ENCODE measurements at places on chromosomes 12 and 14.

- peak; percentile 28 for DNase-seq
Measured at GRCh38 chr14:21748869-21749303, 75.3 kb upstream of the OR4E1 start.

- no peak for DNase-seq
Measured at GRCh38 chr14:94378527-94379290, 9.7 kb downstream of the SERPINA1 start.

DNA sequence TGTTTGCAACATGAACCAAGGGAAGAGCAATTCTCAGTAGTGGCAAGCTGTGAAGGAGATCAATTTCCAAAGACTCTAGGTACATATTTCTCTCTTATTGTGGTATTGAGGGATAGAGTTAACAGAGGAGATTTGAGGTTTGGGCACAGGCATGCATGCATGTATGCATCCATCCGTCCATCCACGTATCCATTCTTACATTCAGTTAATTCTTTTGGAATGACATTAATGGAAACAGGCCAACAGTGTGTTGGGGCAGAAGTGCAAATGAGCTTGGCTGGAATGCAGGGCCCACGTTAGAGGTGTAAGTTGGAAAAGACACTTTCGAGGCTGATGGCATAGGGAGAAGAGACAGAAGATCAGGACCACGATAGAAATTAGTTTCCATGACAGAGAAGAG is 216.9 kb upstream of the PELI2 start:
- no peak for DNase-seq

GRCh38 chr12:70535896-70536374 is 101.3 kb downstream of the PTPRB start:
- no peak for DNase-seq

- DNase-seq: no peak
Measured at GRCh38 chr14:65351493-65352194, 60.9 kb upstream of the FUT8 start.

- DNase-seq: no peak
Measured at GRCh38 chr12:52496590-52497071, 3.6 kb upstream of the KRT6A start.

DNA sequence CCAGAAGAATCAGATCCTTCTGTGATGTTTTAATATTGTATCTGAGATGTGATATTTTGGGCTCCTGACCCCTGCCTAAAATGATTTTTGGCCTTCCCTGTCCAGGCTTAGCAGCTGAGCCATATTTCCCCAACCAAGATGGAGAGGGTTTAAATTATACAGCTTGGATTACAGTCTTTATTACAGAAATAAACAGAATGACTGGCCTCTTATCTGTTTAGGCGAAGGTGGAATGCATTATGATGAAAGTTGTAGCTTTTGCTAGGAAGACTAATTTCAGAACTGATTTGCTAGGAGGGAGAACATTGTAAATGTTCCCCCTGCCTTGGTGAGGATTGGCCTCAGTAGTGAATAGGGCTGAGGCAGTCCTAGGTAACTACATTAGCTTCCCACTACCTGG is 23.3 kb downstream of the BMAL2 start:
- no peak for DNase-seq

- DNase-seq: no peak
Measured at GRCh38 chr12:23893611-23894010, 55.9 kb downstream of the SOX5 start.

- DNase-seq: no peak
Measured at GRCh38 chr12:46841891-46842290, 16.1 kb upstream of the SLC38A4 start.

DNA sequence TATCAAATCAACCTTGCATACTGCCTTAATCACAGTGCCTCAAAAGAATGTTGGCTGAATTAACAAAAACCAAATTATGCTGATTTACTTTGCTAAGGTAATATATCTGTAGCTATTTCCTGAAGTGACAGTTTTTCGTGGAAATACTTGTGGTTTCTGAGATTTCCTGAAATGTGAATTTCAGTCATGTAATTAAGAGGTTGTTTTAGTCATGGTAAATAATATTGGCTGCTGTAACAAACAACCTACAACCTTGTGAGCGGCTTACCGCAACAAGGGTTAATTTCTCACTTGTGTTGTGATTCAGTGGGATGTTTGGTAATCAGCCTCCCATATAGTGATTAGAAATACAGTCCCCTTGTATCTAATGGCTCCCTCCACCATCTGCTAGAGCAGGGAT is 387.9 kb downstream of the NELL2 start:
- no peak for DNase-seq

DNA sequence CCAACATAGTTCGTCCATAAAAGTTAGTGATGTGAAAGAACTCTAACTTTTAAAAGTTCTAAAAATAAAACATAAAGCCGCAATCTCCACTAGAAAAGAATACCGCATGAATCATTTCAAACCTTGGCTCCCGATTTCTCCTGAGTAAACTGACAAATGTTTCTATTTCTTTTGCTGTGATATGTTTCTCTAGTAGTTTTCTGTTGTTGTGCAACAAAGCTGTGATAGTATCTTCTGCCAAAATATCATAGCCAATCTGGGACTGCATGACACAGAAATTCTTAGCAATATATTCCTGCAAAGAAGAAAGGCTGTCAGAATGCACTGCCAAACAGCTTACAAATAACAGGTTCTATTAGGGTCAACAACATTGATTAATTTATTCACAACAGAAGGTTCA is 174.0 kb downstream of the ITPR2 start:
- no peak for DNase-seq

- no peak for DNase-seq
Measured at GRCh38 chr14:87076146-87076545, 916.8 kb downstream of the GALC start.

- DNase-seq: no peak
Measured at GRCh38 chr12:105721891-105722290, 391.4 kb downstream of the C12orf75 start.

GRCh38 chr12:121461048-121461447 is 61.1 kb downstream of the RNF34 start:
- DNase-seq: no peak

DNA sequence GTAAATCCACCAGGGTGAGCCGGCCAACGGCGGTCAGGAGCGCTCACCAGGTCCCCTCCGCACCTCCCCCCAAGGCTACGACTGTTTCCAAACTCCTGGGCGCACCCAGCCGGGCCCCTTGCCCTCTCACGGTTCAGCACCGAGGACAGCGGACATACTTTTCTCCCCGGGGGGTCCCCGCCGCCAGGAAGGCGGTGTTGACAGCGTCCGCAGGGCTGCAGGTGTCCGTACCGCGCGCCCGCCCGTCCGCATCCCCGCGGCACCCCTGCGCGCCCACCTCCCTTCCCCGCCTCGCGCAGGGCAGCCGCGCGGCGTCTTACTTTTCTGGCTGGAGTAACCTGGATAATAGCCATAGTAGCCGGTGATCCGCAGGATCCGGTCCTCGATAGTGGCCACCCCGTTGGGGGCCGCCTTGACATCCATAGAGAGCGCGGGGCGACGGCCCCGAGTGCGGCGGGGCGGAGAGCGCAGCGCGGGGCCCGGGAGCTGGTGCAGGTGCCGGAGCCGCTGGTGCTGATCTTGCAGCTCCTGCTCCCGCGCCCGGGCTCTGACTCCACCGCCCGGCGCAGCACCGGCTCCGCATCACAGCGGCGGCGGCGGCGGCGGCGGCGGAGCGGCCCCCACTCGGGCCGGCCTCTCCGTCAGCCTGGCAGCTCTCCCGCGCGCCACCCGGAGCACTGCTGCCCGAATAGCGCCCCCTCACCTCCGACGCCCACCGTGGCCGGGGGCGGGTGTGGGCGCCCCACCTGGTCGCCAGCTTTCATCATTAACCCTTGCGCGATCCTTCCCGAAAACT is at the start of gene SLC35F4:
Gene SLC35F4, minus strand, starts transcription at position 690 of the 796 bp plus-strand sequence.
- DNase-seq: no peak

GRCh38 chr12:56178347-56178746 is 10.9 kb downstream of the SMARCC2 start:
- no peak for DNase-seq

DNA sequence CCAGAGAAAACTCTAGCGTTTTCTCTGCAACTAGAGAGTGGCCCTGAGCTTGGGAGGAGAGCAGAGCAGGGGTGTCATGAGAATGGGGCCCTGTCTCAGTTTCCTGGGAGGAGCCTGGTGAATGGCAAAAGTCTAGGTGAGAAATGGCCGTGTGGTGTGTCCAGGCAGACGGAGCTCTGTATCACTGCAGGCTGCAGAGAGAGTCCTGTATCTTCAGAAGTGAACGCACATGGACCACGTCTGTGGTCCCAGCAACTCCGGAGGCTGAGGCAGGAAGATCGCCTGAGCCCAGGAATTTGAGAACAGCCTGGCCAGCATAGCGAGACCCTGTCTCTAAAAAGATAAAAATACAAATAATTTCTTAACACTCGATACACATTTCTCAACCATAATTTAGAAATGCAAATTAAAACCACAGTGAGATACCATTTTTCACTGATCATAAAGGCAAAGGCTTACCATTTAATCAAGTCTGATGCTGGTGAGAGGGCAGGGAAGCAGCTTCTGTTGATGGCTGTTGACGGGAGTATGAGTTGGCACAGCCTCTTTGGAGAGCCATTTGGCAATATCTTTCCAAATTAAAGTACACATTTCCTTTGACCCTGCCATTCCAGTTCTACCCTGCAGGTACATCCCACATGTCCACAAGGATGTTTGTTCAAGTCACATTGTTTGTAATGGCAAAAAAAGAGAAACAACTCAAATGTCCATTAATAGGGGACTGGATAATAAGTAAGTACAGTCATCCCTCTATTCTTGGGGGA is 51.0 kb downstream of the NFKBIA start:
- DNase-seq: no peak

- no peak for DNase-seq
Measured at GRCh38 chr12:72535212-72535990, 263.2 kb downstream of the TRHDE start.

DNA sequence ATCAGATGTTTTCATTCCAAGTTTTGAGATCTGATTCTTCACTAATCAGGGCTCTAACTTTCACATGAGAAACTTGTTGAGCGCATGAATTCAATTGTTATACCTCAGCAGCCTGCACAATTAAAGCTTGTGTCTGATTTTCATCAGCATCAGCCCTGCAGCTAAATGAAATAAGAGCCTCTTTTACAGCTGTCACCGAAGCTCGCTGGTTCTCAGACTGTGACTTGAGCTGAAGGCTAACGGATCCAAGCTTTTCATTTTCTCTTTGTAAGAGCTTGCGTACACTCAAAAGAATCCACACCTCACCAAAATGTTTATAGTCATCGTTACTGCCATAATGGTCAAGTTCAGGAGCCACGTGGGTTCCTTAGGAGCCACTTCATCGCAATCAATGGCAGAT is 65.5 kb upstream of the BEGAIN start:
- DNase-seq: no peak

DNA sequence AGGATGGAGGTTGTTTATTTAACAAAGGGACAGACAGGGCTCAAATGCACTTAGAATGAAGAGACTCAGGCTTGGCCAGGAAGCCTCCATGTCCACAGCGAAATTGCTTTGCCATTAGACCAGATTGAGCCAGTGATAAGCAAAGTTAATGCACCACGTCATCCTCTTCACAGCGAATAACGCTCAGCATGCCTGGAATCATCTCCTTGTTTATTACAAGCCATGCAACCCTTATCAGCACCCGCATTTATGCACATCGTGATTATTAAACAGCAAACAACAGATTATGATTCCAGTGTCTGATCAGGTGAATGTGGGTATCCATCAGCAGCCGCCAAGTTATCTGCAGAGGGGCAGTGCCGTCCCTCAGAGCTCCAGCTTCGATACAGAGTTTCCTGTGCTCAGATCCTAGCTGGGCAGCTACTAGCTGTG is 175.0 kb upstream of the TMEM132C start:
- no peak for DNase-seq

GRCh38 chr12:112370868-112371510 is 11.2 kb downstream of the HECTD4 start:
- DNase-seq: no peak

GRCh38 chr14:58697930-58698642 is 60.3 kb downstream of the DACT1 start:
- DNase-seq: no peak

GRCh38 chr12:85829391-85829790 is 6.8 kb downstream of the RASSF9 start:
- DNase-seq: no peak

DNA sequence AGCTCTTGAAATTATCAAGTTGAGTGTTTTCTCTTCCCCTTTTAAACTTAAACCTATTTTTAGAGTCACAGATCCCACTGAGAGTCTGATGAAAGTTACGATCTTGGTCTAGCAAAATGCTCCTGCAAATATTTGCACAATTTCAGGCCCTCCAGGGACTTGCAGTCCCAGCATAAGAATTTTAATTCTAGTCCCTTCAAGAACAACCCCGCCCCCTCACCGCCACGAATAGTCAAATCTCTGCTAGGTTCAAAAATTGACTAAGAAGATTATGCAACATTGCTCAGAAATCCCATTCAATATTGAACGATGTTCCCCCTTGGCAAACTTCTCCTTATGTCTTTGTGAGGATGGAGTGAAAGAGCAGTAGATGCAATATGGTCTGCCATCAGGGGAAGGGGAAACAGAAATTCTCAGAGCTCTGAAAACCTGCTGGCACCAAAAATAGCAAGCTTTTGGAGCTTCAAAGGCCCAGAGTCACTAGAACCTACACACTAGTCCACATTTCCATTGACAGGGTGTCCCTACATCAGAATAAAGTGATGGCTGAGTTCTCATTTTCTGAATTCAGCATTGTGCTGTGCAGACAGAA is 127.5 kb upstream of the CCDC175 start:
- DNase-seq: no peak

DNA sequence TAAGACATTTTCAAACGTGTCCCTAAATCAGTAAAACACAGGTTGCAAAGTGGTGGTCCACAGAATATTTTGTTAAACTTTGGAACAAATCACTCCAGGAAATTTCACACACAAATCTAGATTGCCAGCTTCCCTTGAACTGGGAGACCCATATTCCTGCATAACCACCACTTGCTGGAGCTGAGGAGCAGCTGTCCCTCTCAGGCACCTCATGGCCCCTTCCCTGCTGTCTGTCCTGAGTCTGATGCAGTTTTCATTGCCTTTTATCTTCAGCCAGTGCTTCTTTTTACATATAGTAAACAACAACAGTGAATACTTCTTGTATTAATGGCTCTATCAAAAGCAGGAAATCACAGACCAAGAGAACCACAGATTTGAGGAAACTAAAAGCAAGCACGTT is 289.3 kb downstream of the MED13L start:
- DNase-seq: no peak

DNA sequence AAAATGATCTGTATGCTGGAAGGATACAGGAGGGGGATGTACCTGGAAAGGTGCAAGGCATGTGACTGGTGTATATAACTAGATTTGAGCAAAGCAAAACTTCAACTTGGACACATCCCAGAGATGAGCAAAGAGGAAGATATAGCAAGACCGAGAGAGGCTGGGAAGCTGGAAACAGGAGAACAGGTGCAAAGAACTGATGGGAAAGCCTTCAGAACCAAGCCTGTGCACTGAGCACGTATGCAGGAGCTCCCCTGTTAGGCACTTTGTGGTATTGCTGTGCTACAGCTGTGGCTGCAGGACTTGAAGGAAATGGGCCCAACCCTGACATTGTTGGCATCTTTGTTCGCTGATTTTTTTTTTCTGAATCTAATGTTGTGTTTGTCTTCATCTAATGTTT is 120.7 kb upstream of the PWP1 start:
- DNase-seq: no peak

- no peak for DNase-seq
Measured at GRCh38 chr14:99666533-99666932, 17.6 kb upstream of the CYP46A1 start.

Measured in GDM1 (cell line).